Esophagus mucosa (tissue), 1 donor: ENCODE measurements at places on chromosomes 7 and 10. TPM values are rescaled to one million over a fixed set of nuclear protein-coding genes. Genes with fewer than 3 reads are reported as not detected.

GRCh38 chr7:100668069-100668449, 5.5 kb upstream of the GNB2 start:
- no peak for ATAC-seq

- no peak for ATAC-seq
Observed at GRCh38 chr7:11605749-11606148, 226.2 kb downstream of the THSD7A start.

GRCh38 chr7:112965506-112965905, 121.1 kb downstream of the GPR85 start:
- no peak for ATAC-seq

DNA sequence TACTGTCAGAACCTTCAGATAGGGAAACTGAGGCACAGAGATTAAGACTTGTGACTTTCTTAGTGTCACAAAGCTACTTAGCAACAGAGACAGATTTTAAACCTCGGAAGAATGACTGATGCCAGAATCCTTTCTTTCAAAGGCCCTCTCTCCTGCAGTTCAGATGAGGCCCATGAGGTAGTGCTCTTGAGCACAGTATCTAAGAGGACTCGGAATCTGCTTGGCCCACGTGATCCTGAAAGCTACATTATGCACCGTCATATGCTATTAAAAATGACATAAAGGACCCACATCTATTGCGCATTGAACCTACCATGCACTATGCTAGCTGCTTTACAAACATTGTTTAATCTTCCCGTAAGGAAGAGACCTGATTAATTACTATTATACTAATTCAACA, 355.9 kb downstream of the SFMBT2 start:
- no peak for ATAC-seq

GRCh38 chr10:114911052-114911711, 26.8 kb upstream of the TRUB1 start:
- no peak for ATAC-seq

DNA sequence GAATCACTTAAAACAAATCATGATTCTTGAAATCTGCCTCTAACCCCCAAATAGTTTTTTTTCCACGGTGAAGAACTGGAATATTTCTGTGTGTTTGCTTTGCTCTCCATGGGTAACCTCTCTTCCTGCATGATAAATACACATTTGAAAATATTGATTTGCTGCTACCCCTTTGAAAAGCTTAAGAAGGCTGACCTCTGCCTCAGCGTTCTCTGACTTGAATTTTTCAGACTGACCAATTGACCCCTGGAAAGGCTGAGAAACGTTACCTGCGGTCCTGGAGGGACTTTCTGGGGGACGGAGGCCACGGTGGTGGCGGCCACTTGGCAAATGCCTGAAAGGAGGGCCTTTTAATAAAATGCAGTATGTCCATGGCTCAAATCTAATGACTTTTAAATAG, 520.2 kb downstream of the LRMDA start:
- ATAC-seq = no peak

- ATAC-seq = no peak
Observed at GRCh38 chr10:74011017-74011416, 13.1 kb downstream of the VCL start.

- ATAC-seq = no peak
Observed at GRCh38 chr10:101595591-101596433, 7.7 kb downstream of the DPCD start.

- ATAC-seq = no peak
Observed at GRCh38 chr7:75546237-75547015, 54.3 kb downstream of the SPDYE5 start.

GRCh38 chr7:30799976-30800661, 28.9 kb downstream of the MINDY4 start:
- ATAC-seq = no peak

- ATAC-seq = no peak
Observed at GRCh38 chr10:21702633-21703111, 168.6 kb downstream of the MLLT10 start.

C10orf71 gene
- not detected for total RNA-seq

ATP5F1C gene
- total RNA-seq = 316 TPM

GSTO1 gene
- 52.4 TPM for total RNA-seq

C10orf88 gene
- 4.7 TPM for total RNA-seq
